ENCODE measurements at places on chromosomes 11 and 22.
A peak's percentile ranks its signal among the peaks of the same experiment; 100 is the strongest.

GRCh38 chr11:60116996-60117790 is 28.7 kb downstream of the MS4A2 start:
- DNase-seq: no peak

DNA sequence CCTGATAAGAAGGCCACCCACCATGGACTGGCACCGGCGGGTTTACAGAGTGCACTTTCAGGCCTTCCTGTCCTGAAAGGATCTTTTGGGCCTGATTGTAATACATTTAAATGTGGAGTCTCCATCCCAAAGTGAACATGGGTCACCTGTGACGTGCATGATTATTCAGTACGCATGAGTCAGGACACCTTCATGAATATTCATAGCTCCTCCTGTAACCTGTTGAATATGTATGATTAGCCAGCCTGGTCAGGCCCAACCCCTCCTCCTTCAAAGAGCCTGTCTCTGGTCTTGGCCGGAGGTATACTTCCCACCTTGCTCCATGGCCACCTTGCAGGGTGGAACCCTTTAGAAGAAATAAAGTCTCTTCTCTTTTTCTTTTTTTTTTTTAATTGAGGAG is 75.9 kb upstream of the NUP50 start:
- no peak for DNase-seq

GRCh38 chr11:117643606-117644300 is 153.3 kb downstream of the DSCAML1 start:
- no peak for DNase-seq

DNA sequence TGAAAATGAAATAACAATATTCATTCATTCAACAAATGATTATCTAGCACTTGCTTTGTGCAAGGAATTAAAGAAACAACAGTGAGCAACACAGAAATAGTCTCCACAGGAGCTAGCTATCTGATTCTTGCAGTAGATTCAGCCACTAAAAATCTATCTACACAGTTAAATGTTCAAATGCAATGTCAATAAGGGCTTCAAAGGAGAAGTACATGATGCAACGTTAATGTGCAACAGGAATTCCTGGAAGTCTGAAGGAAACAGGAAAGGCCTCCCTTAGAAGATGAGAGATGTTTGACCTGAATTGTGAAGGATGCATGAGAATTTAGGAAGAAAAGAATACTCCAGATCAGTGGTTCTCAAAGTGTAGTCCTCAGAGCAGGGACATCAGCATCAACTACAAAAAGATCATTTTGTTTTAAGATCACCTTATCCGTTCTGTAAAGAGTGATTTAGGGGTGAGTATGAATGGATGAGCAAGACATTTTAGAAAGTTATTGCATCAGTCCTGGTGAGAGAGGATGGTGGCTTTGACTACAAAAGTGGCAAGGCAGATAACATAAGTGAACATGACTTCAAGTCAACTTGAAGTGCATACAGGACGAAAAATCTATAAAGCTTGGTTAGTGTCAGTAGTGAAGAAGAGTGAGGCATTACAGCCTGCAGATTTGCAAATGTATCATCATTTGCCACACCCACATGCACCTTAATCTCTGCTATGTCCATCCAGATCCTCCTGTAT is 96.0 kb downstream of the ETS1 start:
- no peak for DNase-seq

DNA sequence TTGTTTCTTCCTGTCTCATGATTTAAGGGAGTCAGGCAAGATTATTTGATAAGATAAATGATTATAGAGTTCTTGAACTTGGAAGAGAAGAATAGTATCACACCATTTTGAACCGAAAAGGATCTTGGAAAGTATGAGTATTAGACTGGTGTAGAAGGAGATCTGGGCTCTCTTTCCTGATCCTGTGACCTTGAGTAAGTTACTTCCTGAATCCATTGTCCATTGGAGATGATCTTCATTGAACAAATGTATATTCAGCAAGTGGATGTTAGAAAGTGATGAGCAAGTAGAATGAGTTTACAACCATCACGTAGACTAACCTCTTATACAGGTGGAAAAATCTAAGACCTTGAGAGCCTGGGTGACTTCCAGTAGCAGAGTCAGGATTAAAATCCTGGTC is 2.0 kb downstream of the ACO2 start:
- DNase-seq: no peak

- DNase-seq: no peak
These were observed 9.7 kb downstream of the IMMP1L start for GRCh38 chr11:31499576-31500178.

- peak; percentile 97 for DNase-seq
These were observed 29.3 kb upstream of the NFAM1 start for GRCh38 chr22:42461511-42461910.

DNA sequence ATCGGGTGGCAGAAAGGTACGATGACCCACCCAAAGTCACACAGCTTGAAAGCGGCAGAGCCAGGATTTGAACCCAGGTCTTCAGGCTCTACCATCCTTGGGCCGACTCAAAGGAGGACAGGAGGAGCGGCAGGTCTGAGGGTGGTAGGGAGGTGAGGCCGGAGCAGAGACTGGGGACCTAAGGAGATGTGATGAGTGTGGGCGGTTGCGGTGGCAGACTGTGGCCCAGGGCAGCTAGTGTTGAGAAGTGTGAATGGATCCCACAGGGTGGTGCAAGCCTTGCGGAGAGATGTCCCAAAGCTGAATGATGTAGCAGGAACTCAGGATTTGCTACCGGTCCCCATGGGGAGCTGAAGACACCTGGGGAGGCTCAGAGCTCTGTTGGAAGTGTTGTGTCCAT is 180.2 kb downstream of the MYO18B start:
- no peak for DNase-seq

- DNase-seq: no peak
These were observed 25.0 kb upstream of the TMPRSS4 start for GRCh38 chr11:118051611-118052461.

- no peak for DNase-seq
These were observed 198.1 kb upstream of the SEZ6L start for GRCh38 chr22:25970999-25971811.

DNA sequence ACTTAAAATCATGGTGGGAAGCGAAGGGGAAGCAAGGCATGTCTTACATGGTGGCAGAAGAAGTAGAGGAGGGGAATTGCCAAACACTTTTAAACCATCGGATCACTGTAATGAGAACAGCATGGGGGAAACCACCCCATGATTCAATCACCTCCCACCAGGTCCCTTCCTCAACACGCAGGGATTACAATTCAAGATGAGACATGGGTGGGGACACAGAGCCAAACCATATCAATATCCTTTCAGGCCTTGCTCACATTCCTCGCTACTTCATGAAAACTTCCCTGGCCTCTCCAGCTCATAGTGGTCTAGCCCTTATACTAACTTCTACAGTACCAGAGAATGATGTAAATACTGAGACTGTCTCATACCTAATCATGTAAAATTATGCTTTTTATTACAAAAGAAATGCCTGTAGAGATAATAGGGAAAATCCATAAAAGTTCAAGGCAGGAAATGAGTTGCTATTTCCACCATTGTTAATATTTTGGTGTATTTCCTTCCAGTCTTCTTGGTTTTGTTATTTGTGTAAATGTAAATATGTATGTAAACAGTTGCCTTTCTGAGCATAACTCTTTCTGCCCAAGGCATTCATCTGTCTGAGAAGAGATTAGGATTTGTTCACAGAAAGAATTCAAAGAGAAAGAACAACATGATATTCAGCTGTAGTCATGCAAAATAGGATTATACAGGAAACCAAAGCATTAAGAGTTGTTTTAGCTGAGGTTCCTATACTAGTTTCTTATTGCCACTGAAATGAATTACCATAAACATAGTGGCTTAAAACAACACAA is 104.3 kb upstream of the LDLRAD3 start:
- DNase-seq: no peak

DNA sequence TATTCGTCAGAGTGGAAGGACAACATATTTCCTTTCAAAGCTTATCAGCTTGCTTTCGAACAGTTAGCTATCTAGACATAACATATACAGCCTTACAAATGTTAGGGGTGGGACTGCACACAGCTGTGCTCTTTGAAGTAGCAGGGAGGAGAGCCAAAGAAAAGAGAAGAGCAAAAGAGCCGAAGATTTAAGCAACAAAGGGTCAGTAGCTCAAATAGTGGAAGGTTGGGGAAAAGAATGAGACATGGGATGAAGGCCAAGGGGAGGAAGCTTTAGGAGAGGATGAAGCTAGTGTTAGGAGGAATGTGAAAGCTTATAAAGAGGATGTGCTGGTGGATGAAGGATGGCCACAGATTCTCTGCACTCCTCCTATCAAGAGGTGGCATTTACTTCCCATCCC is 31.8 kb upstream of the IGSF22 start:
- DNase-seq: no peak

DNA sequence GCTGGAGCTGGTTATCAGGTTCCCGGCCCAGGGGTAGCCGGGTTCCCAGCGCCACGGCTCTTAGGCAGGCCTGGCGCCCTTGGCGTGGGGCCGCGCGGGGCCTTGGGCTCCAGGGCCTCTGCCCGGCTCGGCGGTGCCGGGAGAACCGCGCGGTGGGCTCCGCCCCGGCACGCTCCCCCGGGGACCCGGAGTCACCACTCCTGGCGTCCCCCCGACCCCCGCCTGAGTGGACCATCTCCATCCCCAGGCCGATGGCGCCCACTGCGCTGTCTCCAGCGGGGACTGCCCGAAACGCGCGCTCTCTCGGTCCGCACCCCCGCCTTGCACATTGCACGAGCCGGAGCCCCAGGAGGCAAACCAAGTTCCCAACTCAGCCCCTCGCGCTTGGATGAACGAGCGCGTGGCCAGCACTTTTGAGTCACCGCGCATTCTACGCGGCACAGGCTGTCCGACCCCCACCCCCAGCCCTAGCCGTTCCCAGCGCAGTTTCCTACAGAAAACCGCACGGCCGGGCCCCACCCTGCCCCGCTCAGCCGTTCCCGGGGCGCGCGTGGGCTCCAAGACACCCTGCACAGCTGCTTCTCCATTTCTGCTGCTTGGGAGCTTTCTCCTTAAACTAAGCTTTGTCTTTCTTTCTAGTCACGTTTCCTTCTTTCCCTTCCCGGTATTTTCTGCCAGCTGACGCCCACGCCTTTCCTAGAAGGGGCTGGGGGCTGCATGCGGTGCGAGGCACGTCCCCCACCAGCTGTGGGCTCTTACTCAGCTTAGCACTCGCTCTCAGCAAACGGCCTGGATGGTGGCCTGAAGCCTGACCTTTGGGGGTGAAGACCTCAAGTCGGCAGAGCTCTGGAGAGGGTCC is 650 bp upstream of the CHID1 start:
- peak; percentile 58 for DNase-seq

DNA sequence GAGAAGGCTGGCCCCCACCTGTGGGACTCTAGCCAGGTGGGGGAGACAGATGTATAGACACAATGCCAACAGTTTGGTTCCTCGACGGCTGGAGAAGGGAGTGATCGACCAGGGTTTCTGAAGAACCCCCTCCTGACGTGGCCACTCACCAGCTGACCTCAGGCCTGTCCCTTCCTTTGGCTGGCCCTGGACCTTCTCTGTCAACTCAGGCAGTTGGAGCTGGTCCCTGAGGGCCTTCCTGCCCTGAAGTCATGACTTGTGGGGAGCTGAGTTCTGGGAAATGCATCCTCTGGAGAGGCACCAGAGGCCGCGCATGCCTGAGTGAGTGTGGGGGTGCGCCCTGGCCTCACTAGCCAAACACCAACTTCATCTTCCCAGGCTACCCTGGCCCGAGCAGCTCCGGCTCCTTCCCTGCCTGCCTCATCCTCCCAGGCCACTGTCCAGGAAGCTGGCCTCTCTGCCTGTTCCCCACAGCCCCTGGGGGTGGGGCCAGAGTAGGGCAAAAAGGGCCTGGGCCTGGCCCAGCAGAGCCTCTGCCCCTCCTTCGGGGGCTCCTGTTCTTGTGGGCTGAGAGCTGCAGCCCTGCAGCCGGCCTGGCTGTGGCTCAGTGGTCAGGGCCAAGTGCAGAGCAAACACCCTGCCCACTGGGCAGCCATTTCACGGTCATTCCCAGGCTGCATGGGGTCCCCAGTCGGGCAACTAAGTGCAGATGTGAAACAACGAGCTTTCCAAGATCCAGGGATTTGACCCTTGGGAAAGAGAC is 23.6 kb downstream of the TXN2 start:
- no peak for DNase-seq

DNA sequence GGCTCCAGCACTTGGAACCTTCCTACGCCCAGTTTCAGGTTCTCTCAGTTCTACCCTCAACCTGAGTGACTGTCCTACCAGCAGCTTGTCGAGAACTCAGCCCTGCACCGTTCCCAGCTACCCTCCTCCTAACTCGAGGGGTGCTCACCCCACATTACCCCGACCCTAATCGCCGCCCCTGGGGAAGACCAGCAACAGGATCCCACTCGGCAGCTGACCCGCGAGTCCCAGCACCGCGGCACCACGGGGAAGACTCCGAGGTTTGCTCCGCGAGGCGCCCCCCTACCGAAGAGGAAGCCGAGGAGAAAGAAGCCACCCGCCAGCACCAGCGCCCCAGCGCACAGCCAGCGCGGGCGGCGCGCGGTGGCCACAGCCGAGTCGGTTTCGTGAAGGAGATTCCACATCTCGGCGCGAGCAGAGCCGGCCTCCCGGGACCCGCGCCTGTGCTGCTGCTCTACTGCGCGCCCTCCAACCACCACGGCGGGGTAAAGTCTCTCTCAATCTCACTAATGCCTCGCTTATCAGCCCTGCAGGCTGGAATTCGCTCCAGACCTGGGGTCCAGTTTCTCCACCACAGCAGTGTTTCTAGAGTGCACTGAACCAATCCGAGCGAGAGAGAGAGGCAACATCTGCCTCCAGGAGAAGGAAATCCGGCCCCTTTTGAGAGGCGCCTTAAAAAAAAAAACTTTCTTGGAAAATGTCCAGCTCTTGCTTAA is at the start of gene FOLH1:
Gene FOLH1, minus strand, starts transcription at position 597 of the 716 bp plus-strand sequence. Its CDS starts 193 bp downstream, at position 404.
- no peak for DNase-seq

GRCh38 chr11:111559800-111560464 is 19.4 kb downstream of the LAYN start:
- DNase-seq: no peak

DNA sequence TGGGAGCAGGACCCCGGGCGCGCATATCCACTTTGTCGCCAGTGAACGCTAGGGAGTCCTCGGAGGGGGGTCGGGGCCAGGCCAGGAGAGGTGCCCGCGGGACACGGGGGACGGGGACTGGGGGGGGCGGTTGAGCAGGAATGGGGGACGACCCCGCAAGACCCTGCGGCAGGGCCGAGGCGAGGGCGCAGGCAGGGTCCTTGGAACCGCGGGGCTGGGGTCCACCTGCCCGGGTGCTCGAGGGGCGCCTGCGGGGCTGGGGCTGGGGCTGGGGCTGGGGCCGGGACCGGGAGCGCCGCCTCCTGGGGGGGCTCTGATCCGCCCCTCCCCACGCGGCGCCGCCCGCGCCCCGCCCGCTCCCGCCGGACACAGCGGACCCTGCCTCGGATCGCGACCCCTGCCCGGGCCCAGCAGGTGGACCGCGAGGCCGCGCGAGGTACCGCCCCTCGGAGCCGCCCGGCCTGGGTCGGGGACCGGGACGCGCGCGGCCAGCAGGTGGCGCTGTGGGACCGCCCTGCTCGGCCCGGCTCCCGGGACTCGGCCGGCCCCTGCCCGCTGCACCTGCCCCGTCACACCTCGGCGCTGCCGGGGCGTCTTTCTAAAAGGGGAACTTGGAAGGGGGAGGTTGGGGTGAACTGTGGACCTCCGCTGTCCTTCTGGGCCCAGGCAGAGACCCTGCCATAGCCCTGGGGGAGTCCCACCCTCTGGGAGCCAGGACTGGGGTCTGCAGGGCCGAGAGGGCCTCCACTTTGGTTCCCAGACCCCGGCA is 11.0 kb downstream of the CRELD2 start:
- DNase-seq: peak; percentile 30

Data from NCI-H146 (cell line).